ENCODE measurements at places on chromosomes 5 and 9.

- DNase-seq, result no peak
Observed at GRCh38 chr9:6628704-6629103, 16.8 kb downstream of the GLDC start.

GRCh38 chr5:78538240-78538850 is 110.2 kb downstream of the LHFPL2 start:
- DNase-seq, result no peak

- DNase-seq, result peak; percentile 53
Observed at GRCh38 chr9:94926431-94926800, 199.9 kb downstream of the AOPEP start.

- DNase-seq, result no peak
Observed at GRCh38 chr9:135098400-135099105, 11.1 kb downstream of the OLFM1 start.

DNA sequence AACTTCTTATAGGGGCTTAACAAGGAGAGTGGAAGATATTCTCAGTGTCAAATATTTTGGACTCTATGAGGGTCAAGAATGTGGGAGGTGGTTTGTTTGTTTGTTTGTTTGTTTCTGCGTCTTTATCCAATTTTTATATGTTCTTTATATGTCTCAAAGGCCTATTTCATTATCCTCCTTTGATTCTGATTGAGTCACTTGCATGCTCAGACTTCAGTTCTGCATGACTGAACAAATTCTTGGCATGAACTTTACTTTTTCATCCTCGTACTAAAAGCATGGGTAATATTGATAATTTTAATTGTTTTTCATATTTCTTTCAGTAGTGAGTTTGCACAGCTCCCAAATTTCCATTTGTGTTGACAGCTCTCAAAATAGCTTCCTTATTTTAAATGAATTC is 19.2 kb upstream of the ERBIN start:
- DNase-seq, result no peak

- peak; percentile 52 for DNase-seq
Observed at GRCh38 chr9:137299938-137300337, 2.1 kb downstream of the NRARP start.

- no peak for DNase-seq
Observed at GRCh38 chr5:134794082-134794481, 35.5 kb downstream of the DDX46 start.

DNA sequence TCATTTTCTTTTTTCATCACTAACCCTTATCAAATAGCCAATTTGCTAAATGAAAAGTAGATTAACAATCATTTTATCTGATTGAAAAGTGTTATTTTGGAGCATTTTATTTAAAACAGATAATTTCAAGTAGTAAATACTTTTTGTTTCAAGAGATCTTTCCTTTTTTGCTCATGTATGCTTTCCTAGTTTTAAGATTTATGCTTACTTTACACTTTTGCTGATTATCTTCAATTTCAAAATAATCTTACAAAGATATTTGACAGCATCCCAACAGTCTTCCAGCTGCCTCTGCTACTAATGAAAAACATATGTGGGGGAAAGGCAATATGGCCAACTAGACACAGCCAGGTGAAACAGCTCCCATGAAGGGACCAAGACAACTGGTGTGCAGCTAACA is 1027.3 kb upstream of the CDH9 start:
- no peak for DNase-seq

GRCh38 chr5:14432931-14433589 is 148.5 kb upstream of the OTULINL start:
- DNase-seq, result no peak

GRCh38 chr5:6712142-6712576 is 1.1 kb upstream of the TENT4A start:
- peak; percentile 67 for DNase-seq

DNA sequence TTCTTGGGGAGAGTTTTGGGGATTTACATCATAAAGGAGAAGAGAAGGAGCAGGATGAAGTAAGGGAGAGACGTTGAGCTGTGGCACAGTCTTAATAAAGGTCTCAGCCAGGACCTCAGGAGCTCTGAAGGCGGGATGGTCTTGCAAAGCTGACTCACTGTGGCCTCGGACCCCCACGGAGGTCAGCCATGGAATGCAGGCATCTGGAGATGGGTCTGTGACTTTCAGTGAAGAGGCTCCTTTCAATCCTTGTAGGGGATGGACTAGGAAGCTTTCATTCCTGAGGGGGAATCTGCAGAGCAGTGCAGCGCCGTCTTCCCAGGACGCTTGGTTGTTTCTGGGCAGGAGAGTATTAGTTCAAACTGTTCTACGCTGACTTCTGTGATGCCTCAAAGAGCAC is 65.7 kb upstream of the BASP1 start:
- no peak for DNase-seq

GRCh38 chr5:42832060-42832459 is 20.4 kb upstream of the SELENOP start:
- no peak for DNase-seq

DNA sequence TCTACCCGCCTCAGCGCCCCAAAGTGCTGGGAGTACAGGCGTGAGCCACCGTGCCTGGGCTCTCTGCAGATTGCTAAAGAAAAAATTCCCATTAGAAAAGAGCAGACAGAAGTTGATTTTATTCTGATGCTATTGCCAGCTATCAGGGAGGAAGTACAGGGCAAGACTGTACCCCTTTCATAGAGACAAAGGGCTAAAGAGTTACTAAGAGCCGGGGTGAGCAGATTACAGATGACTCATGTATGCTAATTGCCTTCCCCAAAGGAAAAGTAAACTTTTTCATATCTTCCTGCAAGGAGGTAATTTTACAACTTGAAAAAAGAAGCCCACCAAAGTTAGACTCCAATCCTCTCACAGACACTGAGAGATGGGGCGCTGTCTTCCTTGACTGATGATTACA is 42.3 kb upstream of the MCTP1 start:
- DNase-seq, result no peak

- DNase-seq, result no peak
Observed at GRCh38 chr9:124611106-124611505, 103.9 kb upstream of the NR5A1 start.

GRCh38 chr5:151095341-151096000 is 14.6 kb upstream of the TNIP1 start:
- peak; percentile 95 for DNase-seq

DNA sequence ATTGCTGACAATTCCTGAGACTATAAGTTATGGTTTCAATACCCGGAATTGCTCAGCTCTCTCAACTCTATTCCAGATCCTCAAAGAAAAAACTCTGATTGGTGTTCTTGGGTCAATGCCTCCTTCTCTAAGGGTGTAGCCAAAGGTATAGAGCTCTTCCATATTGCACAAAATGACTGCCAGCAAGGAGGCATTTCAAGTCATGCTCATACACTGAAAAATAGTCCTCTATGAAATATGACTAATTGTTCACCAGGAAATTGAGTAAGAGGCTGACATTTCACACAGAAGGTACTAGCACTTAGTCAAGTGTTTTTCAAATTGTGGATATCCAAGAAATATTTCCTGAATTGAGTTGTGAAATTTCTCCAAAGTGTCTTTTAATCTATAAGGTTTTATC is 111.1 kb upstream of the KLF9 start:
- no peak for DNase-seq

DNA sequence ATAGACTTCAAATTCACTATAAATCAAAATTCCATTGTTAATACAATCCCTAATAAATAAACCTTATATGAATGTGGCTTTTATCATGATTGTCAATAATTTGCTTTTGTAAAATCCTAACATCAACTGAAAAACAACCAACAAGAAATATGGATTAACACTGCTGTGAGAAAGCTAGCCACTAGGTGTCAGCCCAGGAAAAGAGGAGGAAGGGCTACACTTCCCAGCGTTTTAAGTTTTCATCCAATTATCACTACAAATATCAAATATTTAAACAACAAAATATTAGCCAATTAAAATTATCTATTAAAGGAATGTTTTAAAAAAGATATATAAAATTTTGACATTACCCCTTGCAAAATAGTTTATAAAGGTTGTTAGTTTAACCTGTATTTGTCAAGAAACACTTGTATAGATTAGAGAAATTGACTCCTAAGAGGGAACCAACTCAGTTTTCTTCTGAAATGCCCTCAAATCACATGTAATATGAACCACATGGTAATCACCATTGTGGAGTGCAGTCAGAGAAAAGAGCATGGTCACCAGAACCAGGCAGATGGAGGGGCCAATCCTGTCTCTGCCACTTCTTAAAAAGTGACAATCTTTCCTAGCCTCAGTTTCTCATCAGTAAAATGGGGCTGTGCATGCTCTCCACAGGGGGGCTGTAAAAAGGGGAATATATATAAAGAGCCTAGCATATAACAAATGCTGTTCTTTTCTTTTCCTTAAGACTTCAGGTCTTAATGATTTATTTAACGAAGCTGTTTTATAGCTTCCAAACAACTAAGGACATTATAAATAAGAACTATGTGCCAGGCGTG is 188.2 kb downstream of the CRB2 start:
- peak; percentile 32 for DNase-seq

DNA sequence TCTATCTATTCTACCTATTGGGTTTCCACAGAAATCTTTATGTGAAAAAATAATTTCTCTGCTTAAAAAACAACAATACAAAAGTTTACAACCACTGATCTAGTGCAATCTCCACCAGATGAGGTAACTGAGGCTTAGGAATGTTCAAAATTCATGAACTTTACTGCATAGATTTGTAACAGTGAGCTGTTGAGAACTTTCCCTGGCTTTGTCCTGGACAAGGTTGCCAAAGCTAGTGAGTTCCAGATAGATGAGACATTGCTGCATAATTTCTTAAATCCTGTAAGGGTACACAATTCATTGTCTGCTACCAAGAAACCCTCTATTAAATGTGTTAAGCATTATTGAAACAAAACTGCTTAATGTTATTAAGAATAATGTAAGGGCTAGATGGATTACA is 102.7 kb downstream of the OSMR start:
- no peak for DNase-seq

- DNase-seq, result no peak
Observed at GRCh38 chr5:40240111-40240510, 439.6 kb upstream of the PTGER4 start.

DNA sequence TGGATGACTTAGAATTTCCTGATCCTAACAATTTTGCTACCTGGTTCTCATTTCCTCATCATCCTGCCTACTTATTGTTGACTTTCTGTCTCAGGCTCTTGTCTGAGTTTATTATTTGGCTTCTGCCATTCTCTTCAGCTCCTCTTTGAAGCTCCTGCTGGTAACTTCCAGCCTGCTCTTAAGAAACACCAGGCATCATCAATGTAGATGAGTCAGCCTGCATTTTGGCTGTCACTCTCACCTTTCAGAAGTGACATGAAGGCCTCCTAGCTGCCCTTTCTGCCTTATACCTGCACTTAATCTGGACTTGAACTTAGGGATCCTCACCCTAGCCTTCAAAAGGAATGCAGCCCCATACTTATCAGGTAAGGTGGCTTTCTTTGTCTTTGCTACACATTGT is 551.8 kb upstream of the ZNF608 start:
- no peak for DNase-seq

DNA sequence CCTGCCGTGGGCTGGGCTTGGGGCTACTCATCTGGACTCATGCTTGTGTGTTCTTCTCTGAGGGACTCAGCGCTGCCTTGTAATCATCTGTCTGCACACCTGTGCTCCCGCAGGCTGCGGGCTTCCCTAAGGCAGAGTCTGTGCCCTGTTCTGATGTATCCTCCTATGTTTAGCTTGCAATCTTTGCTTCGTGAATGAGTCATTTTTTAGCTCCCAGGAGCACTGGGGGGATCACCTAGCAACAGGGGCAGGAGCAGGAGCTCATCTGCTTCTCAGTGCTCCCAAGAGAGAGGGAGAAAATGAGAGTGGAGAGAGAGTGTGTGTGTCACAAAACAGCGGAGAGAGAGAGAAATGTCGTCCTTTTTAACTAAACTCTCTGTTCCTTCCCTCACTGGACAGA is 202.4 kb upstream of the ZNF618 start:
- no peak for DNase-seq

- DNase-seq, result no peak
Observed at GRCh38 chr5:73748510-73749400, 122.8 kb downstream of the ARHGEF28 start.

GRCh38 chr5:15798006-15798405 is 298.0 kb downstream of the FBXL7 start:
- no peak for DNase-seq

GRCh38 chr5:107291866-107292265 is 378.9 kb downstream of the EFNA5 start:
- no peak for DNase-seq

DNA sequence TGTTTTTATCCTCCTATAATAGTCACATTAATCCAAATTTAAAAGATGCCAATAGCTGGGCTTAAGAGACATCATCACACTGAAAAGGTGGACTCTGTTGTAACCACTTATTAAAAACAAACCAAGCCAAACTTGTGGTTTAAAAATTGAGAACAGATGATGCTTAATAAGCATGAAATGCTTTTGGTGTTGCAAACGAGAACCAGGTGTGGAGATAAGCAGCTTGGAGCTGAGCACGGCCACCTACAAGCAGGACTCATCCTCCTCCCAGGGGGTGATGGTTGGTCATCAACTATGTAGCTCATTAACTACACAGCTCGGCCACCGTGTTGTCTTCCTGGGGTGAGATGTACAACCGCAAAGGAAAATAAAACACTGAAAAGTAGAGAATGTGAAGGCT is 154.4 kb downstream of the NPR3 start:
- no peak for DNase-seq

DNA sequence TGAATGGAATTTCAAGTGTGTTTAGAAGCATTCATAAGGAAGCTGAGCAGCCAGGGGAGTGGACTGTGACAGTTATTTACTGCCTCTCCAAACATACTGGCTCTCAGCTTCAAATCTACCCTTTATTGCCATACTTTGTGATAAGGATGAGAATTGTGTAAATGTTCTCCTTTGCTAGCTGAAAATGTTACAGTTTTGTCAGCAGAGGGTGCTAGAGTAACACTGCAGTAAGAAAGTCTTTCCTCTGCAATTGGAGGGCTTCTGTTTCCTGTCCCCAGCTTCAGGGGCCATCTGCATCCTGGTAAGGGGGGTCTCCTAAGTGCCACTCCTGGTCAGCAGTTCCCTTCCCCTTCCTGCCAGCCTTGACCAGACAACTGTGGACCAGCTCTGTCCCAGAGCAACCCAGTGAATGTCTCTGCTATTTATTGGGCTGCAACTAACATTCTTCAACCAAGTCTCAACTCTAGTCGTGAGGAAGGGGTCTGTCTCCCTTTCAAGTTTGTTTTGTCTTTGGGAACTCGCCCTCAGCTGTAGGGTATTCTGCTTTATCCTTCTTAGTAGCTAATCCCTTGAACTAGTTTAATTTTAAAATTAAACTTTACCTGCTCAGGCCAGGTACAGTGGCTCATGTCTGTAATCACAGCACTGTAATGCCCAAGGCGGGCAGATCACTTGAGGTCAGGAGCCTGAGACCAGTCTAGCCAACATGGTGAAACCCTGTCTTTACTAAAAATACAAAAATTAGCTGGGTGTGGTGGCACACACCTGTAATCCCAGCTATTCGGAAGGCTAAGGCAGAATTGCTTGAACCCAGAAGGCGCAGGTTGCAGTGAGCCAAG is 45.3 kb downstream of the RAPGEF6 start:
- peak; percentile 38 for DNase-seq

GRCh38 chr5:178589180-178590140 is 733 bp downstream of the COL23A1 start:
- no peak for DNase-seq

GRCh38 chr5:5598547-5599113 is 176.2 kb downstream of the ICE1 start:
- DNase-seq, result no peak

- no peak for DNase-seq
Observed at GRCh38 chr5:164354139-164354751, 848.8 kb downstream of the MAT2B start.

- DNase-seq, result no peak
Observed at GRCh38 chr9:99411479-99412115, 189.5 kb downstream of the SEC61B start.
